Muscle of arm (tissue), 14 donors: ENCODE measurements at places on chromosomes 7 and 10.

DNA sequence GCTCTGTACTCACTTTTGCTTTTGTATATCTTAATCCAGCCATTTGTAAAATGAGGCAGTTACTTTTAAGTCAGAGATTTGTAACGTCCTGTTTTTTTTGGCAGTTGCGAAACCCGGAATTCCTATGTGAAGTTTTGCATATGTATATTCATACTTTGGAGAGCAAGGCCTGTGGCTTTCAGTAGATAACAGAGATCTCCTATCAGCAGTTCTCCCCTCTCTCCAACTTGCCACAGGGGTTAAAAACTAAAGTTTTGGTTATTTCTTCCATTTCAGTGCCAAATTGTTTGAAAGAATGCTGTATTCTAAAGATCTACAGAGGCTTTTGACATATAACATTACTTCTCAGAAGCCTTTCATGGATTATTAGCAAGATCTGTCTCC is 102.4 kb downstream of the EXOC4 start:
- DNase-seq = no peak

- DNase-seq = no peak
Measured at GRCh38 chr7:156943091-156944041, 6.1 kb upstream of the NOM1 start.

- no peak for DNase-seq
Measured at GRCh38 chr10:48931188-48931587, 8.5 kb downstream of the LRRC18 start.

- no peak for DNase-seq
Measured at GRCh38 chr10:72729528-72729927, 37.6 kb downstream of the MCU start.

GRCh38 chr10:7857262-7857661 is 39.0 kb downstream of the TAF3 start:
- no peak for DNase-seq
